Activated B cell treated with CpG ODN at 0.5 μM for 24 hours (primary cell): ENCODE measurements at places on chromosomes 5 and 9. TPM values are rescaled to one million over a fixed set of nuclear protein-coding genes. Genes with fewer than 3 reads are reported as not detected.

The RASEF gene
- not detected in 2 replicates for total RNA-seq

The STPG3 gene
- 0.37 TPM in 1 of 2 replicates, not detected in the other for total RNA-seq

The F12 gene
- 0.31 TPM in 1 of 2 replicates, not detected in the other for total RNA-seq

The NR2F1-AS1 gene
- total RNA-seq: 0.15 TPM in 1 of 2 replicates, not detected in the other

The GOLPH3 gene
- 55.5 and 60.1 TPM in 2 replicates for total RNA-seq

The RLN2 gene
- total RNA-seq: 1.8 and 1.9 TPM in 2 replicates

The PAPPA gene
- not detected in 2 replicates for total RNA-seq

The LVRN gene
- total RNA-seq: not detected in 2 replicates

The SLC6A7 gene
- total RNA-seq: not detected in 2 replicates

The PCDHGA12 gene
- total RNA-seq: 1.3 and 1.6 TPM in 2 replicates

The MARCOL gene
- total RNA-seq: not detected in 2 replicates

The ACOT12 gene
- not detected in 2 replicates for total RNA-seq

The C9orf153 gene
- 0.17 and 0.18 TPM in 2 replicates for total RNA-seq

The TMEM174 gene
- total RNA-seq: not detected in 2 replicates

The INSL6 gene
- not detected in 2 replicates for total RNA-seq

The AFF4 gene
- total RNA-seq: 42.7 and 51.8 TPM in 2 replicates

The AMBP gene
- total RNA-seq: not detected in 2 replicates

The CARD6 gene
- total RNA-seq: 3.7 and 4.3 TPM in 2 replicates

The C5orf52 gene
- total RNA-seq: not detected in 2 replicates

The SLC36A2 gene
- total RNA-seq: not detected in 2 replicates

The ARID3C gene
- not detected in 2 replicates for total RNA-seq

The BHMT2 gene
- not detected in 2 replicates for total RNA-seq

The NMUR2 gene
- total RNA-seq: not detected in 2 replicates

The ELAVL2 gene
- total RNA-seq: not detected in 2 replicates

The PCDHA9 gene
- not detected in 2 replicates for total RNA-seq

The ENHO gene
- not detected in 2 replicates for total RNA-seq

The CER1 gene
- not detected in 2 replicates for total RNA-seq

The CENPP gene
- 5.7 and 5.9 TPM in 2 replicates for total RNA-seq

The CCDC187 gene
- total RNA-seq: 0.51 and 0.69 TPM in 2 replicates

The C5orf46 gene
- not detected in 2 replicates for total RNA-seq

The SLC6A3 gene
- 1.4 and 2.0 TPM in 2 replicates for total RNA-seq

The IFNA13 gene
- not detected in 2 replicates for total RNA-seq

The DEPDC1B gene
- 0.44 and 0.98 TPM in 2 replicates for total RNA-seq

The FAM174A gene
- total RNA-seq: 4.1 and 5.2 TPM in 2 replicates

The MSX2 gene
- not detected in 2 replicates for total RNA-seq

The ARSI gene
- not detected in 2 replicates for total RNA-seq

The MAP1B gene
- total RNA-seq: 0.09 and 0.10 TPM in 2 replicates

The ARHGEF39 gene
- 0.59 and 0.89 TPM in 2 replicates for total RNA-seq

The SPINK7 gene
- not detected in 2 replicates for total RNA-seq

The HSPA4 gene
- total RNA-seq: 152 and 162 TPM in 2 replicates

The SLC46A2 gene
- not detected in 2 replicates for total RNA-seq

The MYMK gene
- total RNA-seq: not detected in 2 replicates

The IER5L gene
- total RNA-seq: 1.9 and 2.1 TPM in 2 replicates

The SH3GL2 gene
- not detected in 2 replicates for total RNA-seq

The OR1J2 gene
- total RNA-seq: not detected in 2 replicates

The FAM169A gene
- 8.2 TPM in 2 replicates for total RNA-seq

The PTPN3 gene
- 0.05 and 0.09 TPM in 2 replicates for total RNA-seq

The CYLC2 gene
- not detected in 2 replicates for total RNA-seq

The RELL2 gene
- 16.8 and 18.9 TPM in 2 replicates for total RNA-seq
